ENCODE measurements at places on chromosomes 13 and 19.
A peak's percentile ranks its signal among the peaks of the same experiment; 100 is the strongest.

DNA sequence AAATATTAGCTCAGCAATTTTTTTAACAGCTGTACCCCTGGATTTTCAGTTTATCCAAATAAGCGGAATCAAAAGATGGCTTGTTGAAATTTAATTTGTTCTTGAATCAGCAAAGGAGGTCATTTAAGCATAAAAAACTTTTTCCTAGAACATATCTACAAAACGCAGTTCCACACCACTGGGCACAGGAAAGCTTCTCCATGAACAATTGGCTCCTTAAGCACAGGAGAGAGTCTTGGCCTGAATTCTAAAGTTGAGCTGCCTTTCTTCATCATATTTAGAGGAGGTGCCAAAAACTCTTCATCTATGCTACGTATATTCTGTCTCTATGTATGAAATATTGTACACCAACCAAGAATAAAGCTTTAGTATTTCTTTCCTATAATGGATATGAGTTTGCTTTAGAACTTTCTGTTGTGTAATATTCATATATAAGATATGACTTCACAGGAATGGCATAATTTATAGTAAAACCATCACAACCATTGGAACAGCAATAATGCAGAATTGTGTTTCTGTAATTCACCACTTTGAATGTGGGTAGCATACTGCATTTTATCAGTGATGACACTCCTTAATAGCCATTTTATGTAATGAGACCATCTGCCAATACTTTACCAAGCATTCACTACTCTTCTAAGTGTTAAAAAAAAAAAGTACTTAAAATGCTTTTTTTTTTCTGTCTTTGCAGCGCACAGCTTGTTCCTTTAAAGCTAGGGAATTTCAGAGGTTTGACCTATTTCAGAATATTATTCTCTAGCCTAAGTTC is 263.7 kb downstream of the SLITRK6 start:
- DNase-seq, result no peak

GRCh38 chr19:44948763-44949374 is 3.0 kb downstream of the APOC2 start:
- no peak for DNase-seq

GRCh38 chr13:95382411-95382810 is 81.2 kb upstream of the ABCC4 start:
- DNase-seq, result no peak

DNA sequence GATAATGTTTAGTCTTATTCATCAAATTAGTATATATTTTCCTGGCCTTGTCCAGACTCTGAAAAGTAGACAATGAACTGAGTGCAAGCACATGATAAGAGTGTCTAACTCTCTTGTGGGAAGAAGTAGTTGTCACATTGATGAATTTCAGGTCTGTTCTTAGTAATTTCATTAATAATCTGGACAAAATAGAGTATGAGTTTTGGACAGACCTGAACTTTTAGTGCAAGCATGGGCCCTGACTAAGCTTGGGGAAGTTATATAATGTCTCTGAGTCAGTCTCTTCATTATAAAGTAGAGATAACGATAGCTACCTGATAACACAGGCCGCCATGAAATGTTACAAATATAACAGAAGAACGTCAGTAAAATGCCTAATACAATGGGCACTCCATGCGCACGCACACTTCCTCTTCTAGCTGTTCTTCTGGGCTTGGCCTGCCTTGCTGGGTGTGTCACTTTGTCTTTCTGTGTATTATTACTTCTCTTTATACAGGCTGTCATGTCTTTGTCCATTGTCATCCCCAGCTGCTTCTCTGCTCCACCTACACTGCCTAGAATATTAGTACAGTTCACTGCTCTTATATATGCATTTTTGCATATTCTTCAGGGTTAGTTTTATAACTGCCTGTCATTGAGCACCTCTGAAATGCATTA is 129.1 kb upstream of the HTR2A start:
- DNase-seq, result no peak

DNA sequence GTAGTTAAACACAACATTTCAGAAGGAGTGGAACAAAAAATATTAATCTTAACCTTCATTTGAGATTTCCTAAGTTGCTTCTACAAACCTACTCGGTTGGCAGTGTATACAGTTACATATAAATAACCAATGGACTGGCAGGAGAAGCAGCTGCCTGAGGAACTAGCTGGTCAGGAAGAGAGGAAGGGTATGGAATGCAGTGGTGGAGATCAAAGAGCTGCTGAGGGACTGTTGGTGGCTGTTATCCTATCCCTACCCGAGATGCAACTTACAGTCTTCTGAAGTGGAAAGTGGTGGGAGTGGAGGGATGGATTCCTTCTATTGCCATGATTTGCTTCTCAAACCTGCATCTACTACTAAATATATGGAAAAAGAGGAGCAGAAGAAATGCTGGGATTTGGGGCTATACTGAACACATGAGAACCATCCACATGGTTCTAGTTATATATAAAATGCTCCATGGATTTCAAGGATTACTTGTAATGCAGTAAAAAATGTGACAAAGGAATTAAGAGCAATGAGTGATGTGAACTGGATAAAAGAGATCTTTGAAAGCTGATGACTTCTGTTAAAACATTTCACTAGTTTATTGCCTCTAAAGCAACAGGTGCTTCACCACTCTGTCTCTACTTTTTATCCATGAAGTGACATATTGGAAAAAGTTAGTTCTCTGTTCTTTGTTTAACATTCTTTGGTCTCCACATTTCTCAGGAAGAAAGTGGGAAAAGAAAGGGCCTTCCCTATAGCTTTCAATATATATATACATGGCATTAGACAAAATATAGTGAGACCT is 29.9 kb downstream of the MICU2 start:
- no peak for DNase-seq

DNA sequence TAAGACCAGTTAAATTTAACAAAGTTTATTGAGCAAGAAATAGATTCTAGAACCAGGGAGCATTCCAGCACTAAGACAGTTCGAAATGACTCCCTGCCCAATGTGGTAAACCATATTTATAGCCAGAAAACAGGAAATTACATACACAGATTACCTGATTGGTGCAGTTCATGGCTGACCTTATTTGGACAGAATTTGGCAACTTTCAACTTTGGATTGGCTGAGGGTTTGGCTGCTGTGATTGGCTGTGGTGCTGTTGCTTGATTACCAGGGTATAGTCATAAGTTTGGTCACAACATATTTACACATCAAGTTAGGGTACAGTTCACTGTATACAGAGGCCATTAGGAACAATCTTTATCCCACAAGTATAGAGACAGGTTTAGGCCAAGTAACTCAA is 984.8 kb upstream of the MIR17HG start:
- DNase-seq, result no peak

GRCh38 chr13:40208517-40208916 is 457.9 kb downstream of the FOXO1 start:
- DNase-seq, result no peak

DNA sequence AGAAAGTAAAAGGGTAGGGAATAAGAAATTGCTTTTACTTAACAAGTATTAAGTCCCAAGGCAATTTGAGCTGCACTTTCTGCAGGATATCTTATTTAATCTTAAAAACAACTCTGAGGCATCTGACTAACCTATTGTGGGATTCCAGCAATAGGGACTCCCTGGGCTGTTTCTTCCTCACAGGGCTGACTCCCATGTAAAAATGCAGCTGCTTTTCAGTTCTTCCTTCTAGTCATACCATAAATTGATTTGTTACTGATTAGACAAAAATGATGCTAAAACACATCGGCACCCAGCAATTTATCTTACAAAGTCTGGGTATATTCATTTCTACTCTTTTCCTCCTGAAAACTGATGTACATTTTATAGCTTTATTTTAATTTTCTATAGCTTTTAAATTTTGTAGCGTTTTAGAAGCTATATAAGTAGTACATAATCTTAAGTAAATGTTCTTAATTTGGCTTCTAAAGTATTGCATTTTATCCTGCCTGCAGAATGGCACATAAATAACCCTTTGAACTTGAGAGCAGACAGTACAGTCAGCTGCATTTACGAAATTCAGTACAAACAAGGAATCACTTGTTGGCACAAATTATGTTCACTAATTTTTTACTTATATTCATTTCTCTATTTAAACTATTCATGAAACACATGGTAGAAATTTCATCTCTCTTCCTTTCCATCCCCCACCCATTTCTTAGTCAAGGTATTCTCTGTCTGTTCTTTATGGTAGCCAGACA is 102.4 kb upstream of the FRY start:
- DNase-seq, result no peak

- DNase-seq, result no peak
These were observed 1.2 kb upstream of the NKPD1 start for GRCh38 chr19:45161738-45162607.

DNA sequence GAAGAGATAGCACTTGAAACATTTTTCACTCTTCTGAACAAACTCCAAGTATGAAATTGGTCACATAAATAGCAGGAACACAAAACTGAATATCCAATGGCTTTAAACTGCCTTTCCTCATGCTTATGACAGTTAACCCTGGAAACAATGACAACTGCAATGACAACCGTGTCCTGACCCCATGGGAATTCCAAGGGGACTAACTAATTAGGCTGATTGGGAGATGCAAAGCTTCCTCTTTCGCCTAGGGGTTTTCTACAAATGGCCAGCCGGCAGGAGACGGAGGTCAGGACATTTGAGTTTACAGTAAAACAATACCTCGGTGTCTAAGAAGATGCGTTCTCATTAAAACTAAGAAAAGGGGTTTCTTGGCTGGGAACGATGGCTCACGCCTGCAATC is 53.0 kb upstream of the URAD start:
- DNase-seq, result no peak

GRCh38 chr19:7355151-7355820 is 6.5 kb downstream of the ARHGEF18 start:
- DNase-seq, result no peak

- no peak for DNase-seq
These were observed 496.7 kb downstream of the EFNB2 start for GRCh38 chr13:106038752-106039151.

GRCh38 chr13:40505196-40505595 is 161.2 kb downstream of the FOXO1 start:
- no peak for DNase-seq

- no peak for DNase-seq
These were observed 673 bp downstream of the IFNL4 start for GRCh38 chr19:39247701-39248664.

- DNase-seq, result no peak
These were observed 528.7 kb downstream of the RFC3 start for GRCh38 chr13:34346626-34347025.

DNA sequence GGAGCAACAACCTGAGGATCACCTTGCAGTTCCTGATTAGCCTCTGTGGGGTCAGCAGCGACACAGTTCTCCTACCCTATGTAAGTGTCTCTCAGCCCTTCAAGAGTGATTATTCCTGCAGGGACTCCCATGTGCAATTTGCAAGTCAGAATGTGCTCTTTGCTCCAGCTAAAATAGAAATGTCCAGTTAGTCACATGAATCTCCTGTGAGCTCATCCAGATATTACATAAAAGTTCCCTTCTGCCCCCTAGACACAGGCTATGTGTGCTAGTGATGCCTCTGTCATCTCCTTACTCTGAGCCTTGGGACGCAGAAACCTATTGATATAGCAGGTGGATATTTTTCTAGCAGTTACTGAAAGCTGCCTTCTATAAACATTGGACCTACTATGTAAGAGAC is 105.5 kb downstream of the ZAR1L start:
- DNase-seq, result no peak

DNA sequence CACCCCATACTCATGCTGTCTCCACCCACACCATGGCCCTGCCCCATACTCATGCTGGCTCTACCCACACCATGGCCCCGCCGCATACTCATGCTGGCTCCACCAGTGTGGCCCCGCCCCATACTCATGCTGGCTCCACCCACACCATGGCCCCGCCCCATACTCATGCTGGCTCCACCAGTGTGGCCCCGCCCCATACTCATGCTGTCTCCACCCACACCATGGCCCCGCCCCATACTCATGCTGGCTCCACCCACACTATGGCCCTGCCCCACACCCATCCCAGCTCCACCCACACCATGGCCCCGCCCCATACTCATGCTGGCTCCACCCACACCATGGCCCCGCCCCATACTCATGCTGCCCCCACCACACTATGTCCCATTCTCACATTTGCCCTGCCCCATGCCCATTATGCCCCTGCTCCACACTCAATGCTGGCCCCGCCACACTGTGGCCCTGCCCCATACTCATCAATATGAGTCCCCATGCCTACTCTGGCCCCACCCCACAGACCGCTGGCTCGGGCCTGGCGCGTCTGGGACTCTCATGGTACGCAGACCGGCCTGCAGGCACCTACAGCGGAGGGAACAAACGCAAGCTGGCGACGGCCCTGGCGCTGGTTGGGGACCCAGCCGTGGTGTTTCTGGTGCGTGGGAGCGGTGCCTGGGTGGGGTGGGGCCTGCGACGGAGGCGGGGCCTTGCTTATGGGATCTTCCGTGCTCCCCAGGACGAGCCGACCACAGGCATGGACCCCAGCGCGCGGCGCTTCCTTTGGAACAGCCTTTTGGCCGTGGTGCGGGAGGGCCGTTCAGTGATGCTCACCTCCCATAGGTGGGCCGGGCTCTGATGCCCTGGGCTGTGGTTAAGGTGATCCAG is 3.7 kb upstream of the ARHGAP45 start:
- peak; percentile 59 for DNase-seq

DNA sequence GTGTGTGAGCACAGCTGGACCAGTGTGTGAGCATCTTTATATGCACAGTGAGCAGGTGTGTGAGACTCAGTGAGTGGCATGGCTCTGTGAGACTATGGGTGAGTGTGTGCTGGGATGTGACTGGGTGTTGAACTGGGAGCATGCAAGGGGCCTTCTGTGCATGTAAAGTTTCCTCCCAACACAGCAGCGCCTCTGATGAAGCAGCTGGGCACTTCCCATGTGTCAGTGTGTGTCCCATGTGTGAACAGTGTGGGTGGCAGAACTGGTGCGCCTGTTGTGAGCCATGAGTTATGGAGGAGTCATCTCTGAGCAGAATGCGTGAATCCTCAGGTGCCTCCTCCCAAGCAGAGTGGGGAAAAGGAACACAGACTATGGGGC is 24.1 kb downstream of the LGALS16 start:
- DNase-seq, result peak; percentile 72

DNA sequence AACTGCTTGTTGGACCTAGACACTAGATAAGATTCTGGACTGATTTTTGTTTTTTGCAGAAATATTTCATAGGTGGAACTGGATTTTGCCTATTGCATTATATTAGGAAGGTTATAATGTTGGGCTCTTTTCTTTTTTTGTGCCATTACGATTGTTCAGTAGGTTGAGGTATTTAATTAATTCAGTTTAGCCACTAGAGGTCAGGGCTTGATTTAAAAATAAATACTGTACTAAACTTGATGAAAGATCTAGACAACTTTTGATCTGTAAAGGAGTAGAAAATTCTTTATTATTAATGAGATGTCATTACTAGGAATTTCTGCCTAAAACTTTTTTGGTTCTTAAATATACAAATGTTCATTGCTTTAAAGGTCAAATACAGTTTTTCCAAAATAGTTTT is 15.2 kb upstream of the SUPT20H start:
- no peak for DNase-seq

DNA sequence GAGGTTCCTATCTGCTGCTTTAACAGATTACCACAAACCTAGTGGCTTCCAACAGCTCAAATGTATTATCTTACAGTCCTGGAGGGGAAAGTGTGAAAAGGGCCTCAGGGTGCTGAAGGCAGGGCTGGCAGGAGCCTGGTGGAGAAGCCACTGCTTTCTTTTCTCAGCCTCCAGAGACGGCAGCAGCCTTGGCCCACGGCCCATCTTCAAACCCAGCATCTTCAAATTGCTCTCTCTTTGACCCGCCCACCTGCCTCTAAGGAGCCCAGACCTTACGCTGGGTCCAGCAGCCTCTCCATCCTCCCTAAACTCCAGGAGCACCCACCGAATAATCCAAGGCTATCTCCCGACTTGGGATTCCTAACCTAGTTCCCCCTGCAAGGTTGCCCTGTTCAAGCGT is 35.6 kb downstream of the C13orf46 start:
- DNase-seq, result no peak

- DNase-seq, result no peak
These were observed 3.6 kb upstream of the KMT5C start for GRCh38 chr19:55336101-55336500.

All from stimulated activated CD4-positive, alpha-beta T cell treated with anti-CD3 and anti-CD28 coated beads, Interleukin-2, amount 100 ng/mL, for 24 hours (primary cell).